ENCODE measurements at places on chromosomes 5 and 9.

DNA sequence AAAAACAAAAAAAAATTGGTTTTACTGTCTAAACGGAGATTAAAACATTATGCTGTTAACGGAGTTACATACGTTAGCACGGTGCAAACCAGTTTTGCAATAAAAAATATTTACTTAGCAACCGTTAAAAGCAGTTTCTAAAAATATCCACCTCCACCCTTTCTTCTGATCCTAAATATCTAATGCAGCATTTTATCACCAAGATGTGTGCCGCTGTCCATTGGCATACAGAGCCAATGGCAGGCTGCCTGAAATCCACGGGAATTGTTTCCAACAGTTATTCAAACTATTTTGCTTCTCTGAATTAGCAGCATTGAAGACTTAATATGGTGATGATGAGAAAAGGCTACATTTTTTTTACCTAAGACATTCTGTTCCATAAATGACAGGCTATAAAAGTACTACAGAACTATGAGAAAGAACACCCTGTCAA lies 61.6 kb downstream of the CSNK1A1 start:
- DNase-seq = no peak

- no peak for DNase-seq
These were observed 104.6 kb downstream of the CACNA1B start for GRCh38 chr9:137982200-137982599.

DNA sequence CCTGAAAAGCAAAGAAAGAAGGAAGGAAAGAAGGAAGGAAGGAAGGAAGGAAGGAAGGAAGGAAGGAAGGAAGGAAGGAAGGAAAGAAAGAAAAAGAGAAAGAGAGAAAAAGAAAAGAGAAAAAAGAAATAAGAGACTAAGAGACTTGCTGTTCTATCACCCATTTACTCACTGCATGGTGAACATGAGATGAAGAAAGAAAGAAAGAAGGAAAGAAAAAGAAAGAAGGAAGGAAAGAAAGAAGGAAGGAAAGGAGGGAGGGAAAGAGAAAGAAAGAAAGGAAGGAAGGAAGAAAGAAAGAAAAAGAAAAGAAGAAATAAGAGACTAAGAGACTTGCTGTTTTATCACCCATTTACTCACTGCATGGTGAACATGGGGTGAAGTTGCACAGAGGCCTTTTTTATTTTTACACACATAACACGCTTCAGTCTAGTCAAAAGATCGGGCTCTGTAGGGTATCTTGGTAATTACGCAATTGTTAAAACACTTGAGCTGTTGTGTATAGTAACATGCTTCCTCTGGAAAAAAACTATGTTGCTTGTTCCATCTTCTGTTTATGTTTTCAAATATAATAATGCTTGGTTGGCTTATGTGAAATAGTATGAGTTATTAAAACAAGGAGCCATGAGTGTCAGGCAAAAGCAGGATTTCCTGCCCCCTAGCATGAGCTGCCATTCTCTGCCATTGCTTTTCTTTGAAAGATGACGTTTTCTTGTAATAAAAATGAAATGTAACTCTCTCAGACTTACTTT lies 119.3 kb upstream of the ZNF608 start:
- DNase-seq = no peak

- no peak for DNase-seq
These were observed 150.3 kb upstream of the COL5A1 start for GRCh38 chr9:134491196-134491835.

- no peak for DNase-seq
These were observed 579 bp downstream of the ADAMTS16 start for GRCh38 chr5:5140479-5141338.

- no peak for DNase-seq
These were observed 495.1 kb downstream of the KIF4B start for GRCh38 chr5:155508673-155509072.

All from GM12891 (cell line).